Esophagus squamous epithelium (tissue), 5 donors: ENCODE measurements at places on chromosomes 6 and 20. TPM values are rescaled to one million over a fixed set of nuclear protein-coding genes. Genes with fewer than 3 reads are reported as not detected.

ABHD16B gene
- total RNA-seq, result not detected

BEND6 gene
- total RNA-seq, result not detected

DCDC2 gene
- 0.15 TPM for total RNA-seq

PRKN gene
- 0.99 TPM for total RNA-seq

SOBP gene
- total RNA-seq, result 1.8 TPM

ASIP gene
- not detected for total RNA-seq

GATA5 gene
- not detected for total RNA-seq

BPIFB4 gene
- total RNA-seq, result not detected

RIPOR3 gene
- total RNA-seq, result 1.3 TPM

TMEM14A gene
- total RNA-seq, result 64.2 TPM

PPP1R14C gene
- total RNA-seq, result 9.3 TPM

ZBTB46 gene
- total RNA-seq, result 2.4 TPM

DZANK1 gene
- total RNA-seq, result 0.92 TPM

TCF21 gene
- total RNA-seq, result 0.61 TPM

TXNDC5 gene
- total RNA-seq, result 114 TPM

DNA sequence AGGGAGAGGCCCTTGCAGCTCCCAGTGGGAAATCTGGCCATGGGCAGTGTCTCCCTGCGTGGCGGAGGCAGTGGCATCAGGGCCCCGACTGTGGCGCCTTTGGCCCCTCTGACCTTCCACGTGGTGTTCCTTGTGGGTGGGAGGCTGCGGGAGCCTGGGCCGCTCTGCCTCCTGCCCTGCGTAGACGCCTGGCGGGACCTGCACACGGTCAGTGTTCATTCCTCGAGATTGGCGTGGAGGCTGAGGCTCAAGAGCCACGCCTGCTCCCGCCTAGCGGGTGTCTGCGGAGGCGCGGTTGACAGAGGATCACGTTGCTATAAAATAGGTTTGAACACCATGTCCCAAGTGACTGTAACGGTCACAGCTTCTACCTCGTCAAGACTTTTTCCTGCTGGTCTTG lies 14.0 kb downstream of the COL9A3 start:
- no peaks in the 10 kb centered on the region for H3K36me3 ChIP-seq
- H3K4me3 ChIP-seq, result no peak overlapping the region
- DNase-seq, result no peak
- H3K4me1 ChIP-seq, result peaks cover 25% of the 10 kb centered on the region

- no peaks in the 10 kb centered on the region for H3K36me3 ChIP-seq
- no peak for DNase-seq
- no peaks in the 10 kb centered on the region for H3K27me3 ChIP-seq
- H3K4me1 ChIP-seq, result no peaks in the 10 kb centered on the region
- no peak overlapping the region for H3K4me3 ChIP-seq
Measured at GRCh38 chr20:49037962-49038387, 8.1 kb upstream of the CSE1L start.

- no peak for DNase-seq
- H3K36me3 ChIP-seq, result no peaks in the 10 kb centered on the region
- no peak overlapping the region for H3K4me3 ChIP-seq
- no peaks in the 10 kb centered on the region for H3K27me3 ChIP-seq
Measured at GRCh38 chr6:96469312-96469711, 52.3 kb upstream of the UFL1 start.

GRCh38 chr6:55994531-55994930 lies 119.1 kb upstream of the BMP5 start:
- H3K4me1 ChIP-seq, result no peaks in the 10 kb centered on the region
- no peak overlapping the region for H3K27ac ChIP-seq
- H3K4me3 ChIP-seq, result no peak overlapping the region
- no peaks in the 10 kb centered on the region for H3K27me3 ChIP-seq
- no peak for DNase-seq
- no peaks in the 10 kb centered on the region for H3K36me3 ChIP-seq

- DNase-seq, result no peak
- no peak overlapping the region for H3K4me3 ChIP-seq
- H3K4me1 ChIP-seq, result no peaks in the 10 kb centered on the region
- H3K27me3 ChIP-seq, result no peaks in the 10 kb centered on the region
Measured at GRCh38 chr6:9467741-9468140, 947.1 kb downstream of the TFAP2A start.

GRCh38 chr6:118283766-118284165 lies 264.3 kb upstream of the PLN start:
- H3K4me3 ChIP-seq, result no peak overlapping the region
- no peaks in the 10 kb centered on the region for H3K36me3 ChIP-seq
- no peak for DNase-seq

DNA sequence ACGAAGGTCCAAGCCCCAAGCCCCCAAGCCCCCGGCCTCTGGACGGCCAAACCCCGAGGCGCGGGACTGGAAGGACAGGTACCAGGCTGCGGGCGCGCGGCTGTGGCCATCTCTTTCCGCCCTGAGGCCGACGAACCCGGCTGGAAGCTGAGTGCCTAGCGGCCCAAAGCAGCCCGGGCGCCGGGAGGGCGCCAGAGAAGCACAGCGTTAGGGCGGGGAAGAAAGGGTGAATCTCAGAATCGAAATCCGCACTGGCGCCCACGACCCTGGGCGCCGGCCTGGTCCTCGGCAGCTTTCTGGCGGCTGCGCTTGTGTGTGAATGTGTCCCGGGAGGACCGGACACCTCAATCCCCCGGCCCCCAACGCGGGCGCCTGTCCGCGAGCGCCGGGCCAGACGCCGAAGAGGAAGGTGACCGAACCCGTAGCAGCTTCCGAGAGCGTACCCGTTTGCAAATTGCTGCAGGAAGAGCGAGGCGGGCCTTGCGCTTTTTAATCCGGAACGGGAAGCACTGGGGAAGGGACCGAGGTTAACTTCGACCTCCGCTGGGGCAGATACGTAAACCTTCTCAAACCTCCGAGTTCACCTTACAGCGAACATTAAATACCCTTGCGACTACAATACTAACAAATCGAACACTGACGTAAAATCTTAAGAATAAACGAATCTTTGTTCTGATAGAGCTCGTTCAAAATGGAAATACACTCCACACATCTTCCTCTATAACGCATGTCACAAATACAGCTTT lies 2.9 kb downstream of the NRN1 start:
- peaks cover 100% of the 10 kb centered on the region for H3K27me3 ChIP-seq
- no peak for DNase-seq
- peaks cover 74% of the 10 kb centered on the region for H3K4me1 ChIP-seq
- no peaks in the 10 kb centered on the region for H3K36me3 ChIP-seq
- H3K27ac ChIP-seq, result peak overlapping the region; percentile 77

DNA sequence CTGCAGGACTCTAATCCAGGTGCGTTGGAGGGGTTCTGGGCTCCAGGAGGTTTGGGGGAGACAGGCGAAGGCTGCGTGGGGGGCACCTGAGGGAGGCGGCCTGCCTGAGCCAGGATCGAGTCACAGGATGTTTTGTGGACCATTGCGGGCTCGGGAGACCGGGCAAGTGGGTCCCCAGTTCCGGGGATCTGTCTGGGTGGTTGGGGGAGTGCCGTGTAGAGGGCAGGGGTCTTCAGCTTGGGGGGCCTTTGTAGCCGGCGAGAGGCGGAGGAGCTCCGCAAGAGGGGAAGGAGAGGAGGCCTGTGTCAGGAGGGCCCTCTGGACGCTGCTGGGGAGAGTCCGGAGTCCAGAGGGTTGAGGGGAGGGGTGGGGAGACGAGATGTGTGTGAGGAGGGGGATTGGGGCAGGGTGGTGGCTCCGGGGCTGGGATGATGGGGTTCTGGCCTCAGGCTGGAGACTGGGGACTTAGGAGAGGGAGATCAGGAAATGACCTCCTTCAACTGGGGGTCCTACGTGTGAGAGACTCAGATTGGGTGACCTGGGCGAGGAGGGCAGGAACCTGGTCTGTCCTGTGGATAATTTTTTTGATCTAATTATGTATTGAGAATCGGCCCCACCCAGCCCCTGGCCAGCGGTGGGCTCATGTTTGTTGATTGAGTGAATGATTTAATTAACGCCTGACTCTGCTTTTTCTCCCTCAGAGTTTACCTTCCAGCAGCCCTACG lies 505 bp downstream of the SNAI1 start:
- H3K36me3 ChIP-seq, result no peaks in the 10 kb centered on the region
- H3K4me3 ChIP-seq, result peak overlapping the region; percentile 51
- peaks cover 6% of the 10 kb centered on the region for H3K27me3 ChIP-seq
- DNase-seq, result no peak

DNA sequence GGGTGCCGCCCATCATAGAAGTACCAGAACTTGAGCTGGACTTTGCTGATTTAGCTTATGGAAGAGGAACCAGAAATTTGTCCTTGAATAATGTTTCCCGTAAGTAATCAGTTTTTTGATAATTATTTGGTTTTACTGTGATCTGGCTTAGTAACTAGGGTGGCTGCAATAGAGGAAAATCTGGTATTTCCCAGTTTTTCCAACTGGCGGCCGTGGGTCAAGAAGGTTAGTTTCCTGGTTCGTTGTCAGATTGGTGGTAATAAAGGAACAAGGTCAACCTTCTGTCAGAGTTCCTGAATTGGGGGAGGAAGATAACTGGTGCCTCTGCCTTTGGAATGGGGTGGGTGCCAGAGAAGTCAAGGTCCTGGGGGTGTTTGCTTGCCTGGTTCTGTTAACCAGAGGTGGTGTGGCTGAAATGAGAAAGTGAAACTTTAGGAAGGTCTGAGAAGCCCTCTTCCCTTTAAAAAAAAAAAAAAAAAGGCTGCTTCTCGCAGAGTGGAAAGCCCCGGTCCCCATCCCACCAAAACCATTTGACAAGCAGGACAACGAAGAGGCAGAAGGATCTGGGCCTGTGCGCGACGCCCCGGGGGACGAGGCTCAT lies at the start of gene CALHM6:
Gene CALHM6 (plus strand): TSS at position 45 of the 601 bp plus-strand sequence. CDS start 555 bp downstream, at position 600.
- DNase-seq, result no peak
- no peaks in the 10 kb centered on the region for H3K36me3 ChIP-seq
- H3K27ac ChIP-seq, result peak within 1 kb of the TSS; percentile 34

GRCh38 chr6:105810105-105810921 lies 275.8 kb upstream of the PRDM1 start:
- no peaks in the 10 kb centered on the region for H3K27me3 ChIP-seq
- no peak overlapping the region for H3K4me3 ChIP-seq
- H3K36me3 ChIP-seq, result no peaks in the 10 kb centered on the region
- H3K27ac ChIP-seq, result peak overlapping the region; percentile 29

GRCh38 chr20:34058831-34059230 lies 53.2 kb downstream of the EIF2S2 start:
- no peak overlapping the region for H3K4me3 ChIP-seq
- peaks cover 5% of the 10 kb centered on the region for H3K4me1 ChIP-seq
- H3K27me3 ChIP-seq, result no peaks in the 10 kb centered on the region
- no peaks in the 10 kb centered on the region for H3K36me3 ChIP-seq

DNA sequence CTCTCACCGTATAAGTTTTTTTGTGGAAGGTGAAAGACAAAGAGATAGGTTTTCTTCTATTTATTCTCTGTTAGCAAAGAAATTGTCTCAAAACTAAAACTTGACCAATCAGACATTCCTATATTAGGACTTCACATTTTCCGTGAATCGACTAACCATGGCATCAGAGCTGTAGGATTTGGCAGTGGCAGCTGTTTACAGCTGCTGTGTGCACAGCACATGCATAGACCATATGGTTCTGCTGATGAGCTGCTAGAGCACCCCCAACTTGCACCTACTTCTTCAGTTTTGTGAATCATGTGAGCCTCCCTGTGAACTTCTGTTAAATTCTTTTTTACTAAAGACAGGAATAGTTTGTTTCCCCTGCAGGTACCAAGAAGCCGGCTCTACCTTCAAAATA lies 157.9 kb downstream of the RFX6 start:
- no peak overlapping the region for H3K4me3 ChIP-seq
- no peak for DNase-seq
- H3K27me3 ChIP-seq, result no peaks in the 10 kb centered on the region
- H3K4me1 ChIP-seq, result no peaks in the 10 kb centered on the region
- no peaks in the 10 kb centered on the region for H3K36me3 ChIP-seq

DNA sequence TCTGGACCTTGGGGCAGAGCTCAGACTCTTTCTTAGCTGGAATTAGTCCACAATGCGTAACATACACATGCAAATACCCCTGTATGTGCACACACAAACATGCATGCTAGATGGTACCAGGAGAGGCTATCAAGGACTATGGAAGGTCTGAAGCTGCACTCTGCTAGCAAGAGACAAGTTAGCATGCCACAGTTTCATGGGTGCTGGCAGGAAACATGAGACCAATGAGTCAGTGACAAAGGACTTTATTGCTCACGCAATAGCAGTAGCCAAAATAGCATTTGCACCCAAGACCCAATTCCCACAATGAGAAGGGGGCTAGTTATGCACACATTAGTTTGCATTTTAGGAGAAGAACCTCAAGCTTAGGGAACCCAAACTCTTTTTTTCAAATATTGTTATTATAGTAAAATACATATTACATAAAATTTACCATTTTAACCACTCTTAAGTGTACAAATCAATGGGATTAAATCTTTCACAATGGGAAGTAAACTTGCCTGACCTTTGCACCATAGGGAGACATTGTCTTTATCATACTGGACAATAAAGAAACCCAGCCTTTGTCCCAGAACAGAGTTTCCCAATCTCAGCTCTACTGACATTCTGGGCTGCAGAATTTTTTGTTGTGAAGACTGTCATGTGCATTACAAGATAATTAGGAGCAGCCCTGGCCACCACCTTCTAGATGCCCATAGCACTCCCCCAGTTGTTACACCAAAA lies 69.1 kb downstream of the NRSN1 start:
- H3K27ac ChIP-seq, result no peak overlapping the region
- no peaks in the 10 kb centered on the region for H3K36me3 ChIP-seq
- DNase-seq, result no peak
- no peaks in the 10 kb centered on the region for H3K4me1 ChIP-seq

DNA sequence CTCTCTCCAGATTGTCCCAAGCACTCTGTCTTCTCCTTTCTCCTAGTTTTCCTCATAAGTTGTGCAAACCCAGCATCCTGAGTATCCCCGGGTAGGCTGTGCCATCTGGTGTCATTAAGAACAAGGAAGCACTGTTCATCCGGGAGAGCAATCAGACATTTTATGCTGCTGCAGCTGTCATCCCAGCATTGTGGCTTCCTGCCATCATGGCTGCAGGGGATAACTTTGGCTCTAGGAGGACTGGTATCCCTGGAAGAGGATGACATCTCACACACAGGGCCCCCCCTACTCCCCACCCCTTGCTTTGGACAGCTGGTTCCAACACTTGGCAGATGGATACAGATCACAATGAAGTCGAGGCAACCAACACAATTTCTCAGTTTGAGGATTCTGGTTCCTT lies 1195.1 kb upstream of the MAP3K7 start:
- H3K36me3 ChIP-seq, result no peaks in the 10 kb centered on the region
- no peak overlapping the region for H3K4me3 ChIP-seq
- H3K27me3 ChIP-seq, result no peaks in the 10 kb centered on the region
- DNase-seq, result no peak
- H3K27ac ChIP-seq, result no peak overlapping the region

DNA sequence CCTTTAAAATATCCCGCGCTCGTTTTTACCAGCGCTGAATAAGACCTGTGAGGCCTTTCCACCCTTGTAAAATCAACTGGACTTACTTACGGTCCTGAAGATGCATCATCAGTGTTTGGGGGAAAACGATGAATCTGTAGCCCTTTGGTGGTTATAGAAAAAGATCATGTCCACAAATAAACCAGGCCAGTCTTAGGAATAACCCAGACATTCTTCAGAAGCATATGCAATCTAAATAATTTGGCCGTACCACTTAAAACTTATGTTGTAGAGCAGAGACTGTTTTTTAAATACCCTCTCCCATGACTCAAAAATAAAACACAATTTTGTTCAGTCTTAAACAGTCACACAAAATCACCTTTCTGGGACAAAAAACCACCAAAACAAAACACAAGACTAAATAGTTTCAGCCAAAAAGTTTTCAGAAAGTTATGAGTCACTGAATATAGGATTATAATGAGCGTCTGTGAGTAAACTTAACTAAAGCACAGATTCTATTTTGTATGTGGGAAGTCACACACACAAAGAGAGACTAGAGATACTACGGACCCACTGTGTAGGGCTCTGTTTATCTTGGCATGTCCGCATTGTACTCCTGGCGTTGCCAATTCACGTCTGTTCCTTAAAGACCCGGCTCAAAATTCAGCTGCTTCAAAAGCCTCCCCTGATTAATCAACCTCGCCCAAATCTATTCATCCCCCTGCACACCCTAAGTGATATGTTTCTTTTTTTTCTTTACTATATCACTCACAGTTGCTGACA lies 26.5 kb upstream of the SMOC2 start:
- H3K4me1 ChIP-seq, result peaks cover 12% of the 10 kb centered on the region
- no peaks in the 10 kb centered on the region for H3K27me3 ChIP-seq
- no peaks in the 10 kb centered on the region for H3K36me3 ChIP-seq
